ENCODE measurements at places on chromosomes 12 and 14.

- DNase-seq = no peak
These were observed 19.6 kb upstream of the ATP5MC2 start for GRCh38 chr12:53695152-53696145.

GRCh38 chr14:103382376-103382775, 2.8 kb upstream of the MARK3 start:
- no peak for DNase-seq

DNA sequence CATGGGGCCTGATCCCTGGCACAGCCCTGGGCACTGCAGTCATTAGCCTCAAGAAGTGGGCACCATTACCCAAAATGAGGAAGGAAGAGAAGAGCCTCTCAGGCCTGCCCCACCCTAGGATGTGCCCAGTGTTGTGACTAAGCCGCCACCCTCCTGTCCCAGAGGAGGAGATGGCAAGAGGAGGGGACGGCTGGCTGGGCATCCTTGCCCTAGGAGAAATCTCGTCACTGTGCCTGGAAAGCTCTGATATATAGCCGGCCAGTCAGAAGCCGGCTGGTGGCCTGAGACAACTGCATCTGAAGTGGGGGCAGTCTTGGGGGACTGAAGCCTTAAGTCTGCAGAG, 115.2 kb downstream of the LGMN start:
- DNase-seq = no peak

DNA sequence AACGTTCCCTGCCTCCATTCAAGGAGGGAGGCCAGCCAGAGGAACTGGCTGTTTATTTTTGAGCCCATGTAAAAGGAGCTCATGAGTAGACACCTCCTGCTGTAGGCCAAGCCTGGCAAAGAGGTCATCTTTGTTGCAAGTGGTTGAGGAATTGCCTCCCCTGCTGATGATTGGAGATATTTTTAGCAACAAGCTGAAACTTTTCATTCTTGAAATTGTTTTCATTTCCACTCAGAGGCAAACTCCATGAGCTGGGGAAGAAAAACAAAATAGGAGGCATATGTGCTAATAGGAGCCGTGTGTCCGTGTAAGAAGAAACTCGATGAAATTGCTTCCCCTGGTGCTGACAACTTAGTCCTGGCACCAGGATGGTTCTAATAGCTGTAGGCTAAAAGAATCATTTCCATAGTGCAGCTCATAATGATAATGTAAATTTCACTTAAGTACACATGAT, 440.1 kb upstream of the FAR2 start:
- no peak for DNase-seq

- DNase-seq = no peak
These were observed 286.2 kb upstream of the MDGA2 start for GRCh38 chr14:47961634-47962033.
